ENCODE measurements at places on chromosomes 5 and 9.
A peak's percentile ranks its signal among the peaks of the same experiment; 100 is the strongest.

DNA sequence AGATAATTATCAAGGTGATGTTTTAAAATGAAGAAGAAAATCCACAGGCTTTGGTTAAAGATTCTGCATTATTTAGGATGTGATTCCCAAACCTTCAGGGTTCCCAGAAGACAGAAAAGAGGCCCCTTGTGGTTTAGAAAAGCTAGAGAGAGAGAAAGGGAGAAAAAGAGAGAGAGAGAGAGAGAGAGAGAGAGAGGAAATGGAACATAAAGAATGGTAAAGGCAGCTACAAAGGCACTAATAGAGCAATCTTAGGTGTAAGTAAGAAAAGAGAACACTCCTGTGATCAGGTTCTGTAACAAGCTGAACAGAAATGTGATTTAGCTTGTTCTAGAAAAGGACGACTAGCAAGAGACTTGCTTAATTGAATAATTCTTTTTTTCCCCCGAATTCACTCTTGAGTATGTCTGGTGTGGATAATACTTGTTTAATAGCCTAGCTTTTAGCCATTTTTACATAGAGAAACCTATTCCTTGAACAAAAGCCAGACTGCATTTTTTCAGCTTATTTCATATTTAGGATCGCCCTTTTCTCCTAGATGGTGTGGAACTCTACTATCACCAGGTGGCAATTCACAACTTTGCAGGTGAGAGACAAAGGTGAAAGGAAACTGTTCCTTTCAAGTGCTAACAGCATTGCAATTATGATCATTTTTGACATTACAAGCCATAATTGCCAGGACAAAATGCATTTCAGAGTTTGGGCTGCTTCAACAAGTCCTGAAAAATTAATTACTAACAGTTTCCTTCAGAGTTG, 57.6 kb upstream of the SH3GL2 start:
- no peak for DNase-seq

- peak; percentile 52 for DNase-seq
Measured at GRCh38 chr5:125597338-125597737, 825.9 kb upstream of the GRAMD2B start.

- peak; percentile 72 for DNase-seq
Measured at GRCh38 chr9:129415942-129416651, 204.8 kb downstream of the C9orf50 start.

DNA sequence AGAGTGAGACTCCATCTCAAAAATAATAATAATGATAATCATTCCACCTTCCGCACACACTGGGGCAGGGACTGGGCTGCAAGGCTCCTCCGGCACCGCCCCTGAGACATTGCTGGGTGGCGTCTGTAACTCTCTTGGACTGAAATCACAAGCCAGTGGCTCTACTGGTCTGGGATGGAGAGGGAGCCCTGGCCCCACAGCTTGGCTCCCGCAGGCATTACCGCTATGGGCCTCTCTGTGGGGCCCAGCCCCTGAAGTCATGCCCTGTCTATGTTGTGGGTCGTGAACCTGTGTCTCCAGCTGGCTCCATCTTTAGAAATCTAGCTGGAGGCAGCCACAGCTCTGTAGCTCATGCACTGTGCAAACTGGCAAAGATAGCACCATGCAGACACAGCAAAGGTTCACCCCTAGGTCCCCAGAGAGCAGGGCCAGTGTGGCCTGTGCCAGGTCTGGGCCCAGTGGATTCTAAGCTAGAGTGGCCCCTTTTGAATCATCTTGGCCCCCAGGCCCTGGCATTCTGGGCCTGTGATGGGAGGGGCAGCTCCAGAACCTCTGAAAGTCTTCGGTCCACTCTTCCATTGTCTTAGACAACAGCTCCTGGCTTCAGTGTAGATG, 36.1 kb upstream of the COL5A1 start:
- no peak for DNase-seq

Measured in A172 (cell line).